ENCODE measurements at places on chromosomes 6 and 20.

GRCh38 chr6:75431379-75431778 lies 62.2 kb downstream of the FILIP1 start:
- no peak for DNase-seq

GRCh38 chr20:47296950-47297349 lies 59.5 kb downstream of the ZMYND8 start:
- DNase-seq: no peak

DNA sequence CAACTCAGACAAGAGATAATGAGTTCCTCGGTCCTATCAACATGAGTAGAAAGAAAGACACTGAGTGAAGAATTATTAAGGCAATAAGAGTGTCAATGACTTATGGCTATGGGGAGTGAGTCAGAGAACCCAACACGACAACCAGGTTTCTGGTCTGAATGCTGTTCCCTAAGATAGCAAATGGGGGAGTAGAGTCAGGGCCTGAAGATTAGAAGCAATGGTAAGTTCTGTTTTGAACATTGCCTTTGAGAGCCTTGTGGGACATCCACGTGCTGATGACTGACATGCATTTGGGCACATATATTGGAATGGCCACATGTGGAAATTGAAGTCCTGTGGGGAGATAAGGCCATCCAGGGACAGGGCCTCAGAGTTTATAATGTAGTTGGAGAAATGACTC lies 254.4 kb upstream of the TCF21 start:
- no peak for DNase-seq

- DNase-seq: peak; percentile 47
These were observed 106.6 kb downstream of the TAF4 start for GRCh38 chr20:61958773-61959700.

DNA sequence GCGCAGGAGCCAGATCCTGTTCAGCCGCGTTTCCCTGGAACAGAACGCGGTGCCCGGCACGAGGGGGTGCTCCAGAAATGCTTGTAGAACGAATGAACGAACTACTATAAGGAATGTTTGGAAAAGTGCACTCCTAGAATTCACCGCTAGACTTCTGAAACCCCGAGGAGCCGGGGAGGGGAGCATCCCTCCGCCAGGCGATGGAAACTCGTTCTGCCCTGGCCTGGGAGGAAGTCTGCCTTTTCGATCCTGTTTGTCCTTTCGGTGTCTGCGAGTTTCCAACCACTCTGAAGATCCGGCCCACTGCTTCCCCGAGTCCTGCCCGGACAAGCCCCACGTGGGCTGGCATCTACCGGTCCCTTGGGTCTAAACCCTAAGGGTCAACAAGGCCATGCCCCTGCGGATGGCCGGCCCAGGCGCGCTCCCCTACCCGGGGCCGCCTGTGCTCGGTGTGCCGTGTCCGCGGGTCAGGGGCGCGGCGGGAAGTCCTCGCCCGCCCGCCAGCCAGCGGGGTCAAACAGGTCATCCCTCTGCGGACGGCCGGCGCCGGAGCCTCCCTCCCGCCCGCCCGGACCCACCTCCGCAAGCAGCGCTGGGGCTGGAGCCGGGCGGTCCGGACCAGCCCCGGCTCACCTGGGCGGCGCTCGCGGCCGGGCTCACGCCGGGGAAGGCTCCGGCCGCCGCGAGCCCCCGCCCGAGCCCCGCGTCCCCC lies 526 bp downstream of the SULF2 start:
- no peak for DNase-seq

- no peak for DNase-seq
These were observed 34.6 kb downstream of the SLC16A10 start for GRCh38 chr6:111121789-111122350.

- DNase-seq: no peak
These were observed 686 bp downstream of the GINS1 start for GRCh38 chr20:25408170-25408547.

GRCh38 chr6:148616841-148617240 lies 130.0 kb upstream of the UST start:
- DNase-seq: no peak

GRCh38 chr20:47552996-47553395 lies 51.3 kb downstream of the NCOA3 start:
- DNase-seq: no peak

DNA sequence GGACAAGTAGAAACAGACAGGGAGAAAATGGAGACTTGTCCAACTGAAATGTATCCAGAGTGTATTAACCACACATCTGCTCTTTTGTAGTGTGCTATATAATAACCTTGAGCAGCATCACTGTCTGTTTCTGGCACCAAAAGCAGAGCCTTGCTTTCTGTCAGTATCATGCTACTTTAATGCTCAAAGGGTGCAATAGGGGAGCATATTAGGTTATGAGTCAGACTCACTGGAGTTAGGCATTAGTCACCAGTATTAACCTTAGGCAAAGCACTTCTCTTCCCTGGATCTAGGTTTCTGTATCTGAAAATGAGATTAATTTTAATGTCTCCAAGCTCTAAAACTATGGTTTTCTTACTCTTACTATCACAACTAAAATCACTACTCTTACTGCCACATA lies 280.1 kb downstream of the TFAP2B start:
- no peak for DNase-seq

DNA sequence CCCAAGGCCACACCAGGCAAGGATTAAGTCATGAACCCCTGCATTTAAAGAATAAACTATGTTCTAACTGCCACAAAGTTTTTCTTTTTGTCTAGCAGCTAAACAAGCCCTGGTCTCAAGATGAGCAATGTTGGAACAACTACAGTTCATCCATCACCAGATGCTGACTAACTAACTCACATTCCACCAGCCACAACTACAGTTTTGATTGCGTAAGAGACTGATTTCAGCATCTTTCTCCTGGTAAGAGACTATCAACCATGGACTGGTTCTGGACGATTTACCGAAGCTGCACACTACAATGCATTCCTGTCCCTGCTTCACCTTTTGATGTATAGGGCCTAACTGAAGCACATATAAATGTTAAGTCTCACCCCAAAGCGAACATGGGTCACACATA lies 43.0 kb downstream of the F13A1 start:
- DNase-seq: no peak
